ENCODE measurements at places on chromosomes 7 and 10.

DNA sequence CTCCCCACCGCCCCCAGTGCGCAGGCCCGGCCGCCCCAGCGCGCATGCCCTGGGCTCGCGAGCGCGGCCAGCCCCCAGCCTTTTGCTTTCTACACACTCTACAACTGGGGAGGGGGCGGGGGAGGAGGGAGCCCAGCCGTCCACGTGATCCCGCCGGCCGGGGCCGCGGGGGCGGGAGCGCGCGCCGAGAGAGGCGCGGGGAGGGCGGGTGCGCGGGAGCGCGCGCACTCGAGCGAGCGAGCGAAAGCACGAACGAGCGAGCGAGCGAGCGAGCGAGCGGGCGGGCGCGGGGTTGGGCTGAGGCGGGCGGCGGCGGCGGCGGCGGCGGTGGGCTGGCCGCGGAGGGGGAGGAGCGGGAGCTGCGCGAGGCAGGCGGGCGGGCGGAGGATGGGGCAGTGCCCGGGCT, at the start of gene AUTS2:
Gene AUTS2, plus strand, starts transcription at position 395 of the 406 bp plus-strand sequence. CDS start 1,179 bp downstream, outside the sequence.
- peak; percentile 29 for DNase-seq

- no peak for DNase-seq
These were observed 52.5 kb upstream of the NFKB2 start for GRCh38 chr10:102342958-102343357.

- DNase-seq, result no peak
These were observed 108.0 kb downstream of the MKX start for GRCh38 chr10:27637601-27638000.

GRCh38 chr7:132569884-132570614, 6.2 kb downstream of the PLXNA4 start:
- DNase-seq, result no peak

DNA sequence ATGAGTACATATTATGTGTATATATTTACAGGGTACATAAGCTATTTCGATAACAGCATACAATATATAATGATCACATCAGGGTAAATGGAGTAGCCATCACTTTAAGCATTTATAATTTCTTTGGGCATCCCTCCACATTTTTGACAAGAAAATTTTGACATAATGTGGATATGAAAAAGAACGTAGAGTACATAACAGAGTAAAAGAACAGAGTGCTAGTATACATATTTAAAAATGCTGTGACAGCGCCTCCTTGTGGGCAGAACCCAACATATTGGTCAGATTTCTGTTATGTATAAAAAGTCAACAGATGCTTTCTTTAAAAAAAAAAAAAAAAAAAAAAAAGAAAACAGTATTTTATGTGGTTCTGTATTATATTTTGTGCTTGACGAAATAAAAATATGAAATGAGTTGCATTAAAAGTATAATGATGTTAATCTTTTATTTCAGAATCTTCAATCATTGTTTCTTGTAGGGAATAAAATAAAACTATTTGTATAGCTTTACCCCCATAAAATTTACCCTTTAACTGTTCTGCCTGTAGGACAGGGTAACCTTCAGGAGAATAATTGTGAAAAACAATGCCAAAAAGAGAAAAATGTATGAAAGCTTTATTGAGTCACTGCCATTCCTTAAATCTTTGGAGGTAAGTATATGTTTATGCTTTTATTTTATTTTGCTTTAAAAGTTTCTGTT, 18.3 kb upstream of the HBP1 start:
- DNase-seq, result peak; percentile 47

DNA sequence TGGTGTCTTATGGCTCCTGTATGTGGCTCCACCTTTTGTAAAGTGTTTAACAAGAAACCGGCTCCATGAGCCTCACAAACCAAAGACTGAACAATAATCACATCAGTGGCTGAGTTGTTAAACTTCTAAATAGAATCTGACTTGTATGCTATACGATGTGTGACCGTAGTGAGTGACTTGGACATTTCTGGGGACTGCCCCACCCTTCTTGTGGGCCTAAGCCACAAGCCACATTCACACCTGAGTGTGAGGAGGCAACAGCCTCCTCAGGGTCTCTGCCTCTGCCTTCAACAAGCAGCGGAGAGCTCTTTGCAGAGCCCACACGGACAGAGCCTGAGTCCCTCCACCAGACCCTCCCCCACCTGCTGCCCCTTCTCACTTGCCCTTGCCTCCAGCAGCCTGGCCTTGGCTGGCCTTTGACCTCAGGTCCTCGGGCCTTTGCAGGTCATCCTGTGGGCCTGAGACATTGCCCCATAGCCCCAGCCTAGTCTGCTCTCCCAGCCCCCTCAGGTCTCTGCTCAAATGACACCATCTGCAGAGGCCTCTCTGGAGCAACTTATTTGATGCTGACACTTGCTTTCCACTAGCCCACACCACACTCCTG, 156.8 kb upstream of the TNS3 start:
- DNase-seq, result no peak

DNA sequence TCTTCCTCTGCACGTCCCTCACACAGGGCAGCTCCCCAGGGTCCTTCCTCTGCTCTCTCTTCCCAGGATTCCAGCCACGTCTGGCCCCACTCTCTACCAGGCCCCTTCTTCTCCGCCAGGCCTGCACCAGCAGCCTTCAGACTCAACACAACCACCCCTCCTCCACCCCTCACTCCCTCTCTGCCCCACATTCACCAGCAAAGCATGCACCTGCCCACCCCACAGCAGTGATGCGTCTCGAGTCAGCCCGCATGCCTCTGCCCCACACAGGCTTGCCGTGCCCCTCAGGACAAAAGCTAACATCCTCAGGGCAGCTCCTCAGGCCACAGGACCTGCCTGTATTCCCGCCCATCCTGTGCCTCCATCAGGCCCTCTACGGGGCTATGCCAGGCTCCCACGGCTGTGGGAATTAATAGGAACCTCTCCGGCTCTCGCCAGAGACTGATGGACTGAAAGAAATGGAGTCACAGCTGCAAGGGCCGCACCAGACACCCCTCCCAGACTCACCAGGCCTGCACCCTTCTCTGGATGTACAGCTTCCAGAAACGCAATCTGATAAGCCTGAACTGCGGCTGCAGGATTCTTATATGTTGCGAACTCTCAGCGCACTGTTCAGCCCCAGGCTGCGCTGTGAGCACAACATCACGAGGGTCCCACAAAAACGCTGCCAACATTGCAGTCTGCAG, 100.1 kb downstream of the CYTH3 start:
- DNase-seq, result no peak

- DNase-seq, result no peak
These were observed 116.3 kb downstream of the EXOC4 start for GRCh38 chr7:133369130-133369529.

GRCh38 chr7:133394369-133394768, 141.5 kb downstream of the EXOC4 start:
- no peak for DNase-seq

- DNase-seq, result no peak
These were observed 2.2 kb downstream of the STOX1 start for GRCh38 chr10:68829521-68829920.

- no peak for DNase-seq
These were observed 12.8 kb upstream of the GPR15LG start for GRCh38 chr10:84160663-84161362.

DNA sequence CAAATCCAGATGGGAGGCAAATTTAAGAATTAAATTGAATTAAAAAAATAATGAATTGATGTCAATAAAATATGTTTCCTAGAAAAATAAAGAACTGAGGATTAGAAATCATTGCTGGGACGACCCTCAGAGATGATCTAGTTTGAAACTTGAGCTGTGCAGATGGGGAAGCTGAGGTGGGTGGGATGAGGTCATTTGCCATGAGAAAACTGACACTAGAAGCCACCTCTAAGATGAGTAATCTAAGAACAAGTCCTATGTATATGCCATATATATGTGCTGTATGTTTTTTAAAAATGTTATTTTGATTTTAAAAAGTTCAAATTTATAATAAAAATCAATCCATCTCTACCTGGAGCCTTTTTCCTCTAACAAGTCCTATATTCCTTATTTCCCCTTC, 135.7 kb downstream of the RSU1 start:
- DNase-seq, result no peak

DNA sequence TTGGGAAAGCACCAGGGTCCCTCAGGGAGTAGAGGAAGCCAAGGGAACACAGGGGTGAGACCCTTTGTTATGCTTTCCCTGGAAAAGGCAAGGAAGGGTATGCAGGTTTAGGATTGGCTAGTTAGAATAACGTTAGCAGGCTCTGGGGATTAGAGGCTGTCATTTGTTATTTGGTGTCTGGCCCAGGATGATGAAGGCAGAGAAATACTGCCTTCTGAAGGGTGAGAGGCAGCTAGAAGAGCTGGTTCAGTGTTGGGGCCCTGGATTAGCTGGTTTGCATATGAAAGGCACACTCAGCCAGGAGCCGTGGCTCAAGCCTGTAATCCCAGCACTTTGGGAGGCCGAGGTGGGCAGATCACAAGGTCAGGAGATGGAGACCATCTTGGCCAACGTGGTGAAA, 3.0 kb upstream of the PILRA start:
- DNase-seq, result no peak

DNA sequence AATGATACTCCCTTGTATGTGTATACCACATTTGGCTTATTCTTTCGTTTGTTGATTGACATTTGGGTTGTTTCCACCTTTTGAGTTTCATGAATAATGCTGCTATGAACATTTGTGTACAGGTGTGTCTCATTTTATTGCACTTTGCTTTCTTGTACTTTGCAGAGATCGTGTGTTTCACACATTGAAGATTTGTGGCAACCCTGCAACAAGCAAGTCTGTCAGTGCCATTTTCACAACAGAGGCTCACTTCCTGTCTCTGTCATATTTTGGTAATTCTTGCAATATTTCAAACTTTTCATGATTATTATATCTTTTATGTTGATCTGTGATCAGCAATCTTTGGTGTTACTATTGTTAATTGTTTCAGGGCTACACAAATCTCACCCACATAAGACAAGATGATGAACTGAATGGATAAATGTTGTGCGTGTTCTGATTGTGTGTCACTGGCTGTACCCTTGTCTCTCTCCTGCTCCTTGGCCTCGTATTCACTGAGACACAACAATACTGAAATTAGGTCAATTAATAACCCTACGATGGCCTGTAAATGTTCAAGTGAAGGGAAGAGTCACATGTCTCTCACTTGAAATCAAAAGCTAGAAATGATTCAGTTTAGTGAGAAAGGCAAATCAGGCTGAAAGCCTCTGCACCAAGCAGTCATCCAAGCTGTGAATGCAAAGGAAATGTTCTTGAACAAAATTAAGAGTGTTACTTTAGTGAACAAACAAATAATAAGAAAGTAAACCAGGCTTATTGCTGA, 133.6 kb upstream of the JCAD start:
- DNase-seq, result no peak

DNA sequence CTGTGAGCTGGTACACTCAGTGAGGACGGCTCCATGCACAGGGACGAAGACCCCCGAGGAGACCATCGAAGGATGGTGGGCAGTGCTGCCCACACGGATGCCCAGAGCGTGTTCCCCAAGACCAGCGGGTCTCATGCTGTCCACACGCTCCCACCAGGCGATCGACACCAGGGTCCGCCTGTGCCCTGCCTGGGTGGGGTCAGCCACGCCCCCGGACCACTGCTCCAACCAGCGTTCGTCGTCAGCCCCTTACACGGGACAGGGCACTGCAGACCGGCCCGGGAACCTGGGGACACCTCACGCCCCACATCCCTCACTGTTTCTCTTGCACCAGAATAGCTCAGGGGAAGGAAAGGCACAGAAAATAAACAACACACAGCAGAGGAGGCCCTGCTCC, 223.5 kb downstream of the DNAJB6 start:
- no peak for DNase-seq

- DNase-seq, result no peak
These were observed 297.1 kb downstream of the GALNT17 start for GRCh38 chr7:71429083-71429482.

DNA sequence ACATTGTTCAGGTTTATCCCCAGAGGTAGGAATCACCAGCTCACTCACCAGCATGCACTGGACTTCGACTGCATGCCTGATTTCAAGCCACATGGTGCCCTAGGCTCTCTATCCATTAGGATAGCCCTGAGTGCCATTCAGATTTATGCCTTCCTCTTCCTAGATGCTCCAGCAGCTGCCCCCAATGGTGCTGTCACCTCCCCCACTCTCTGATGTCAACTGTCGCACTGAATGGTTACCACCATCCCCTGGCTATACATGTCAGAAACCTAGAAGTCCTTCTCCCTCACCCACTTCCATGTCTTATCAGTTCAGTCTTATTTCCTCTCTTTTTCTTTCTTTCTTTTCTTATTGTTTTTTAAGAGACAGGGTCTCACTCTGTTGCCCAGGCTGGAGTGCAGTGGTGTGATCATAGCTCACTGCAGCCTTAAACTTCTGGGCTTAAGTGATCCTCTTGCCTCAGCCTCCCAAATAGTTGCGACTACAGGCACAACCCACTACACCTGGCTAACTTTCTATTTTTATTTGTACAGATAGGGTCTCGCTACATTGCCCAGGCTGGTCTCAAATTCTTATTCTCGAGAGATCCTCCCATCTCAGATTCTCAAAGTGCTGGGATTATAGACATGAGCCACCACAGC, 2.9 kb downstream of the SFXN4 start:
- DNase-seq, result no peak

DNA sequence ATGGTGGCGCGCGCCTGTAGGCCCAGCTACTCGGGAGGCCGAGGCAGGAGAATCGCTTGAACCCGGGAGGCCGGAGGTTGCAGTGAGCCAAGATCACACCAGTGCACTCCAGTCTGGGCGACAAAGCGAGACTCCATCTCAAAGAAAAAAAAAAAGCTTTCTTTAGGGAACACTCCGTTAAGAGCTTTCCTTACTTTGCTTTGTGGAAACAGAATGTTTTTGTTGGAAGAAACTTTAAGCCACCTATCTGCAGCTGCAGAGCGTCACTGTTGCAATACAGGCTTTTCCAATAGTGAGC, 641 bp upstream of the TPK1 start:
- no peak for DNase-seq

DNA sequence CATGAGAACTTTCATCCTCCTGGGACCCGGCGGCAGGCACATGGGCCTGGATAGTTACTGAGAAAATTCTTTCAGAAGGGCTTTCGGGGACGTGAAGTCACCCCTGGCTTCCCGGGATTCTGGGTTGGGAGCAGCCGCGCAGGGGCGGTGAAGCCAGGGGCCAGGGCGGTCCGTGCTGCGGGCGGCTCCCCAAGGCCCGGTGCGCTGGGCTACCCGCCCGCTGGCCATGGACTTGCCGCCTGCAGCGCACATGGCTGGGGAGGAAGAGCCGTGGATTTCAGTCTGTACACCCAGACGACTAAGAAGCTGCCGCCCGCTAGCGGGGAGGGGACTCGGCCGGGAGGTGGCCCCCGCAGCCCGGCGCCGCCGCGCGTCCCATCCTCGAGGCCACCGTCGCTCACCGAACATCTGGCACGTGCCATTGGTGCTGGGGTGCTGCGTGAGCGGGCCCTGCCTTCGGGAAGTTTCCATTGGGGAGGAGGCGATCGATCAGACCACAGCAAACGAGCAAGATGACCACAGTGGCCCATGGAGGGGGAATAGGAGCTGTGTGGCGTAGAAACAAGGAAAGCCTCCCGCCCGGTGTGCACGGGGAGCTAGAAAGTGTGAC, 64.5 kb downstream of the TMEM209 start:
- DNase-seq, result no peak

Data from T-helper 22 cell (primary cell).